ENCODE measurements at places on chromosomes 16 and 17.

DNA sequence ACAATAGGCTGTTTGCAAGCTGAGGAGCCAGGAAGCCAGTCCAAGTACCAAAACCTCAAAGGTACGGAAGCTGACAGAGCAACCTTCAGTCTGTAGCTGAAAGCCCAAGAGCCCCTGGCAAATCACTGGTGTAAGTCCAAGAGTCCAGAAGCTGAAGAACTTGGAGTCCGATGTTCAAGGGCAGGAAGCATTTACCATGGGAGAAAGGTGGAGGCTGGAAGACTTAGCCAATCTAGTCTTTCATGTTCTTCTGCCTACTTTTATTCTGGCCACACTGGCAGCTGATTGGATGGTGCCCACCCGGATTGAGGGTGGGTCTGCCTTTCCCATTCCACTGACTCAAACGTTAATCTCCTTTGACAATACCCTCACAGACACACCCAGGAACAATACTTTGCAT, 15.3 kb downstream of the CD300LB start:
- no peak for DNase-seq

GRCh38 chr16:15396948-15397594, 1.5 kb downstream of the MPV17L start:
- DNase-seq: no peak

GRCh38 chr16:26806657-26807056, 260.1 kb upstream of the C16orf82 start:
- DNase-seq: no peak

GRCh38 chr17:47225911-47226688, 17.0 kb downstream of the MYL4 start:
- DNase-seq: peak; percentile 47

DNA sequence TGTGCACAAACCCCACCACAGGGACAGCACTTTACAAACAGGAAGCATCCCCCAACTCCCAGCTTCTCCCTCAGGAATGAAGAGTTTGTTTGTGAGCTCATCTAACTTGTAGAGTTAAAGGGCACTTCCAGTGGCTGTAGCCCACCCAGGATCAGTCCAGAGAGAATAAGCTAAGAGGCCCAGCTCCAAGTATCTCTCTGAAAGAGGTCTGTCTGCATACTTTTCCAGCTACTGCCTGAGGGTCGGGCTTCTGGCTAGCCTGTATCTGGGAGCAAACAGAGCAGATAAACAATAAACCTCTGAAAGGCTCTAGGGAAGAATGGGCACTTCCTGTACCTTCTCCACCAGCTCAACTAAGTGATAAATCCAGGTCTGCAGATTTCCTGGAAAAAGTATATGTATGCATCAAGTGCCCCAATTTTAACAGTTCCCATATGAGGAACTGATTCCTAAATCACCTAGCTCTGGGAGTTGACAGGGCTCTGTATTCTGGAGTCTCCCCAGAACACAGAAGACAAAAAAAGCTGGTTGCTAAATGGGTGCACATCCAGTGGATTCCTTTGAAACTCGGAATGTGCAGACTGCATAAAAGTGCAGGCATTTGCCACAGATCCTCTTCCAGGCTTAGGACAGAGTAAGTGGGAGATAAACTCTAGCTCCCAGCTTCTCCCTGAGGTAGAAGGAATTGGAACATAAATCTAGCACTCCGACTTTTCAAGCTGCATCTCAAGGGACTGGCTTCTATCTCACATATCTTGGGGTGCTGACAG, 37.1 kb upstream of the MYLK3 start:
- no peak for DNase-seq

- DNase-seq: peak; percentile 10
Observed at GRCh38 chr16:87325423-87325858, 8.2 kb upstream of the C16orf95 start.

DNA sequence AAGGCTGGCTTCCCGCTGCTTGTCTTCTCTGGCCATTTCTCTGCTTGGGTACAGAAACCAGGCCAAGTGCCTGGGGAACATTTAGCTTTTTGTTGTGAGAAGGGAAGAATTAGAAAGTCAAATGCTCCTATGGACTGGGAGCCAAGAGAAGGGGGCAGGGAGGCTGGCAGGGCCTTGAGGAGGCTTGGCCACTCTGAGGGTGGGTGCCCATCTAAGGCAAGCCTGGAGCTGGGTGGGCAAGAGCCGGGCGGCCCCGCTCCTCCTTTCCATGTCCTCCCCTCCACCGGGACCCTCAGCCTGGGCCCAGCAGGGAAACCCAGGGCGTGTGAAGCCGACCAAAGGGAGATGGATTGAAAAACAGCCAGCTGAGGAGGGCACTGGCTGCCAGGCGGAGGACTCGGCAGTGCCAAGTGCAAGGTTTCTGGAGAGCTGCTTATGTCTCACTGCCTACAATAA, 69.4 kb downstream of the NTN1 start:
- DNase-seq: no peak

DNA sequence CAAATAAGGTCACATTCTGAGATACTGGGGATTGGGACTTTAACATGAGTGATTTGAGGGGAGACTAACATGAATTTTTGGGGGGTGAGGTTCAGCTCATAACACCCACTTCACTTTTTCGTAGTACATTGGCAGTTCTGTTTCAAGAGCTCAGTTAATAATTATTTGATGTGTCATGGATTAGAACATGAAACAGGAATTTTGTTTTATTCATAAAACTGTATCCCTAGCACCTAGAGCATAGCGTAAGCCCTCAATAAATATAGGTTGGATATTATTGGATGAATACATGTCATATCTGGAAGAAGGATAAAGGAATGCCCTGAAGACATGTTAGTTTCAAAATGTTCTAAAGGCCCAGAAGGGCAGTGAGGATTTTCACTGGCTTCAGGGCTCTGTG, 119.8 kb downstream of the PRKCA start:
- peak; percentile 68 for DNase-seq

GRCh38 chr17:30524847-30525246, 47.6 kb downstream of the GOSR1 start:
- DNase-seq: peak; percentile 30

- peak; percentile 85 for DNase-seq
Observed at GRCh38 chr16:66030036-66030435, 336.5 kb upstream of the CDH5 start.

GRCh38 chr16:49467540-49468372, 94.2 kb downstream of the C16orf78 start:
- DNase-seq: no peak

DNA sequence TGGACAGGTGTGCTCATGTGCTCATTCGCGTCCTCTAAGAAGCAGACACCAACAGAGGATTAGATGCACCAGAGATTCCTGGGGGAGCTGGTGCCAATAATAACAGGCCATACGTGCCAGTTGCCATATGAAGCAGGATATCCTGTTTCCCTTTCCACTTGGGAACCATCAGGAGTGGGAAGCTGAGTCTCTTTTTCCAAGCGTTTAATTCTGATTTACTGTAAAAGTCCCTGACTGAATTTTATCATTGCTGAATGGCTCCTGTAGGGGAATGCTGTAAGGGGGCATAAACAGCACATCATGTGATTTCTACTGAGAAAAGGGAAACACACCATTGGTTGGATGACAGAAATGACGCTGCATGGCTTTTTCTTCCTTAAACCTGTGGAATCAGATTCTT, 113.3 kb downstream of the IRF8 start:
- DNase-seq: no peak

GRCh38 chr16:46788891-46789474, 40.8 kb upstream of the MYLK3 start:
- DNase-seq: no peak

GRCh38 chr17:10613775-10614513, 43.2 kb downstream of the MYH3 start:
- peak; percentile 13 for DNase-seq

DNA sequence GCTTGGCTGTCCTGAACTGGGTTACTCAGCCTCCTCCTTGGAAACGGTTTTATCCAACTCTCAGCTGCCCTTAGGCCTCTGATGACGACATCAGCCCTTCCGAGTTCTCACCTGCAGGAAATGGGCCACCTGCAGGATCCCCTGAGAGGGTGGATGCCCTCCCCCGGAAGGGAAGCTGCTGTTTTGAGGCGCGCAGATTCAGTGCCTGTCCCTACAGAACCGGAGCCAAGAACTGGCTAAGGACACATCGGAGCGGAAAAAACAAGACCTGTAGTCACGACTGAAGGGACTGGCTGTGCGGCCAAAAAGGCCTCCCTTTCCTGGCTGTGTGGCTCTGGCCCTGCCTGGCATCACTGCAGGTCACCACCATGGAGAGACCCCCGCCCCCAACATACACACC, 11.7 kb upstream of the C16orf95 start:
- DNase-seq: no peak

DNA sequence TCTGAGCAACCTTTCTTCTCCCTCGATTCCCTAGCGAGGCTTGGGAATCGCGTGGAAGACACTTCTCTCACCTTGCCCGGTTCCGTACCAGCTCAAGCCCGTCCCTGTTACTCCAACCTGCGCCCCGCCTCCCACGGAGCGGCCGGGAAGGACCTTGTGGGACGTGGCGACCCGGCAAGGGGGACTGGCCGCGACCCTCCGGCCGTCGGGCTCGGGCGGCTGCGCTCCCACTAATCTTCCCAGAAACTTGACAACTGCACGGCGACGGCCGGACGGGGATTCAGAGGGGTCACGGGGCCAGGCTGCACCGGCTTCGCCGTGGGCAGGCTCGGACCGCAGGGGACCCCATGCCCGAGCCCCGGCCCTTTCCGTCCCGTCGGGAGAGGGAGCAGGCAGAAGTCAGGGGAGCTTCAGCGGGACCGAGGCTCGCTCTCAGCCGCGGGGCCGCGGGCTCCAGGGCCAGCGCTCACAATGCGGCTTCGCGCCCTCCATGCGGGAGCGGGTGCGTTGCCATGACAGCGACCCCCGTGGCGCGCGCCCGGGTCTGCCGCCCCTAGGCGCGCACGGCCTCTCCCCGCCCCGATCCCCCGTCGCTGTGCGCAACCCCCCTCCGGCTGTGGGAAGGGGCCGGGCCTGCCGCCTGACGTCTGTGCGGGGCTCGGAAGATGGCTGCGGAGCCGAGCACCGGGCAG, at the start of gene SGSM2:
Gene SGSM2, plus strand, starts transcription at position 650 of the 692 bp plus-strand sequence. CDS start 188 bp downstream, outside the sequence.
- peak; percentile 34 for DNase-seq

- DNase-seq: peak; percentile 70
Observed at GRCh38 chr17:50183421-50183994, 17.7 kb downstream of the SGCA start.

GRCh38 chr16:87392821-87393679, 914 bp downstream of the MAP1LC3B start:
- peak; percentile 47 for DNase-seq

GRCh38 chr16:27795992-27796614, 246.2 kb downstream of the KATNIP start:
- peak; percentile 31 for DNase-seq

DNA sequence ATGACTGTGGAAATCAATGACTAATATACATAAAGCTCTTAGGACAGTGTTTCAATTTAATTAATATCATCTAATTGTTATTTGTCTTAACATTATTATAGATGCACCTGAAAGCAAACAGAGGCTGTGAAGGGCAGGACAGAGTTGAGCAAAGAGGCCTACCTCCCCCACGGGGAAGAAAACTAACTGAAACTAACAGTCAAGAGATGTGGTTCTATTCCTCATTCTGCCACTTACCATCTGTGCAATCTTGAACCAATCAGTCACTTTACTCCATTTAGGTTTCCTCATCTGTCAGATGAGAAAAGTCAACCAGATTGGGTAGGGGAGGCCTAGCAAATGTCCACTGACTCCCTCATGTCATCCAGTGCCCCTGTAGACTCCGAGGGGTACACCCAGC, 59.1 kb downstream of the C17orf67 start:
- DNase-seq: no peak

GRCh38 chr17:40460604-40460967, 17.3 kb downstream of the IGFBP4 start:
- DNase-seq: no peak

GRCh38 chr17:28471531-28472342, 1.7 kb upstream of the SLC13A2 start:
- no peak for DNase-seq

GRCh38 chr16:51989637-51990230, 557.2 kb downstream of the TOX3 start:
- DNase-seq: no peak

DNA sequence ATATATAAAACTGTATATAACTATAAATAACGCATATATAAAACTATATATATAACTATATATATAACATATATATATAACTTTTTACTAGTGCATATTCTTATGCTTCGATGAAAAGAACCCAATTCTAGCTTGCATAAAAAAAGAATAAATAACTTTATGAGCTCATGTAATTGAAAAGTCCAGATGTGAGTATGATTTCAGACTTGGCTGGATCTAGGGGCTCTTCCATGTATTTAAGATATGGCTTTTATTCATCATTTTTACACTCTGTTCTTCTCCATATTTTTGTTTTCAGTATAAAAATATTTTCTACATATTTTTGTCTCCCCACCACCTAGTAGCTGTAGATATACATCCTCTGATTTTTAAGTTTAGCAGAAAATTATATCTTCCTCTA, 417.5 kb downstream of the CDH11 start:
- DNase-seq: no peak

DNA sequence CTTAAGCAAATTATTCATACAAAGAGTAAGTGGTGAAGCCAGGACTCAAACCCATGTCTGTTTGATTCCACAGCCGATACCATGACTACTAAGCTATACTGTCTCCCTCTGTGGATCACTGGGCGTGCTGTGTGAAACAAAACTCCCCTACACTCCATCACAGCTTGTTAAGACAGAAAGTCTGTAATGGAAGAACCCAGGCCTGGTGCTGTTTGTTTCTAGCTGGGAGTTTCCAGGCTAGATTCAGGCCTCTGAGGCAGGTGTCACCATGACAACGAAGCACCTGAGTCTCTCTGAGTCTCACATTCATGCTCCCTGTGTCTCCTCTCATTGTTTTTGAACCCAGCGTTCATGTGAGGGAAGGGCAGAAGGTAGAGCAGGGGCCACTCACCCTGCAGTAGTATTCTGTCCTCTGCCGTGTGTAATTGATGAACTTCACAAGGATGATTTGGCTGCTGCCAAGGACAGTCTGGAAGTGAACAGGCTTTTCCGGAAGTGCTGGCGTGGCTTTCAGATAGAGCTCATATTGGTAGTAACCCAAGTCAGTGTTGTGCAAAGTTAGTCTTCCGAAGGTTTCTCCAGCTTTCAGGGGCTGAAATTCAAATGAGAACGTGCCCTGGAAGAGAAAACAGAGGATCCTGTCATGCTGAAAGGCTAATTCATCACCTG, 8.6 kb upstream of the VAC14 start:
- DNase-seq: no peak
